ENCODE measurements at places on chromosomes 6 and 20. TPM values are rescaled to one million over a fixed set of nuclear protein-coding genes. Genes with fewer than 3 reads are reported as not detected.

DNA sequence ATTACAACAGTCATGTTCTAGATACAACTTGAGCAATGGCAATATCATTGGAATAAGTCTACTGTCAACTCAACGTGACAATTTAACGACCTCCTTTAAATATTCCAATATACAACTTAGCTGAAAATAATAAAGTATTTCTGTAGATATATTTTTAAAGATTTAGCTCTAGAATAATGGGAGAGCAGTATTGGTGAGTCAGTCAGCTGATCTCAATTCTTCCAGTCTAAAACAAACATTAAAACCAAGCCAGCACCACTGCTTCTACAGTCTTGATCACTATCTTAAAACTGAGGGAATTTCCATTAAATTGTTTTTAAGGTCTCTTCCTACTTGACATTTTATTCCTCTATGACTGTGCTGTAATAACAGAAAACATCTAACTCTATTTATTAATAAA lies 38.2 kb downstream of the NOL7 start:
- DNase-seq, result no peak

GRCh38 chr6:87745966-87746721 lies 44.1 kb upstream of the AKIRIN2 start:
- no peak for DNase-seq

DNA sequence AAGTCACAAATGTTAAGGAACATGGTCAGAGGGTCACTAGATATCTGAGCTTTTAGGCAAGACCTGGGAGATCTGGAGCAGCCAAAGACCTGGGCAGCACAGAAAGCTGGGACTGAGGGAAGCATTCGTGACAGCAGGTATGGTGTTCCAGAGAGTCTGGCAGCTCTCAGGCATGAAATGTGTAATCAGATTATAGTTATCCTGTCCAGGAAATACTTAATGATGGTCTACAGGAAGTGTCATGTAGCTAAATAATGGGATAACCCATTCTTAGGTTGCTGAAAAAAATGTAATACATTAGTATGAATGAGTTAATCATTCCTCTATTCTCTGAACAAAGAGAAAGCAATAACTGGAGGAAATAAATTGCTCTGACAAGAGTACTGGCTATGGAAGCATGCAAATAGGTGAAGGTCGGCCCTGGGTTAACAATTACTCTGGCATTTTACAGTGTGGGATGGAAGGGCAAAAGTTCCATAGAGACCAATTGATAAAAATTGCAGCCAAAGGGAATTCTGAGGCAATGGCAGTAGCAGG lies 740.5 kb downstream of the CBLN4 start:
- DNase-seq, result no peak

C6orf141 gene
- 21.5 TPM for total RNA-seq
